8988T (cell line): ENCODE measurements at places on chromosomes 1 and 21.

- no peak for DNase-seq
Observed at GRCh38 chr1:3248155-3249141, 179.4 kb downstream of the PRDM16 start.

GRCh38 chr1:94543001-94543400, 1.4 kb upstream of the F3 start:
- no peak for DNase-seq

DNA sequence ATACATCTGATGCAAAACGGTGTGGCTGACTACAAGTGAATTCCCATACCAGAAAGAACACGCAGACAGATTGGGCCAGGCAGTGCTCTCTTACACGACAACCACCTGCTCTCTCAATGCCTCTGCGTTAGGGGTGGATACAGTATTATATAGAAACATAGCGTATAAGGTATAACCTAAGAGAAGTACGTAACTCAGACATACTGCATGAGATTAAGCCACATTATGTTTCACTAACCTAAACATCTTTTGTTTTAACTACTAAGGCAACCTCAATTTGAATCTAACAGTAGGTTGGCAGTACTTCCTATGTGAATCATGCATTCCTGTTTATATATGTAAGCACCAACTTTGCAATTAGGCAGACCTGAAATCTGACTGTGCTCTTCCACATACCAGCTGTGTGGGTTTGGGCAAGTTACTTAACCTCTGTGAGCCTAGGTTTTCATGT, 58.1 kb upstream of the COA6 start:
- DNase-seq = no peak

DNA sequence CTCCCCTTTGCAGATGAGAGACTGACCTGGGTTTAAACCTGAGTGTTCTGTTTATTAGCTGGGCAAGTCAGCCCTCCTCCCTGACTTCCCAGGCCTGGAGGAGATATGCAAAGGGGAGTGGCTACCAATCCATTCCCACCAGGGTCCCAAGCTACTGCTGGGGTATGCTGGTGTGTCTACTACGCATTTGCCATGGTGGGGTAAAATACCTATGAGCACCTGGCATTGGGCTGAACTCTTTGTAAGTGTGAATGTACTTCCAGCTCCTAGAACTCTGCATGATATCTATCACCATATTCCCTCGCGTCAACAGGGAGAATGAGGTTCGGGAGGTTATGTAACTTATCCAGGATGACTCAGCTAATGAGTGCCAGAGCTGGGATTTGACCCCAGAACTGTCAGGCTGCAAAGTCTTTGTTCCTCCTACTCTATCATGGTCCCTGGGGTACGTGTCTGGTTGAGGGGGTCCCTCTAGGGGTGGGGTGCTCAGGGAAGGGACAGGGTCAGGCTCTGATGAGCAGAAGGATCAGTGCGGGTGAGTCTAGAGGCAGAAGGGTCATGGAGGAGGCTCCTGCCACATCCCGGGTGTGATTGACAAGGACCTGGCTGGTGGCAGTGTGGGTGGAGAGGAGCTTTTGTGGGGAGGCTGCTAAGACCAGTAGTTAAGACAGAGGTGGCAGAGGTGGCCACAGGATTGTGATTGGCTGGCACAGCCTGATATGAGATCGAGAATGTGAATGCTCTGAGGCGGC, 16.7 kb downstream of the AMPD2 start:
- no peak for DNase-seq

DNA sequence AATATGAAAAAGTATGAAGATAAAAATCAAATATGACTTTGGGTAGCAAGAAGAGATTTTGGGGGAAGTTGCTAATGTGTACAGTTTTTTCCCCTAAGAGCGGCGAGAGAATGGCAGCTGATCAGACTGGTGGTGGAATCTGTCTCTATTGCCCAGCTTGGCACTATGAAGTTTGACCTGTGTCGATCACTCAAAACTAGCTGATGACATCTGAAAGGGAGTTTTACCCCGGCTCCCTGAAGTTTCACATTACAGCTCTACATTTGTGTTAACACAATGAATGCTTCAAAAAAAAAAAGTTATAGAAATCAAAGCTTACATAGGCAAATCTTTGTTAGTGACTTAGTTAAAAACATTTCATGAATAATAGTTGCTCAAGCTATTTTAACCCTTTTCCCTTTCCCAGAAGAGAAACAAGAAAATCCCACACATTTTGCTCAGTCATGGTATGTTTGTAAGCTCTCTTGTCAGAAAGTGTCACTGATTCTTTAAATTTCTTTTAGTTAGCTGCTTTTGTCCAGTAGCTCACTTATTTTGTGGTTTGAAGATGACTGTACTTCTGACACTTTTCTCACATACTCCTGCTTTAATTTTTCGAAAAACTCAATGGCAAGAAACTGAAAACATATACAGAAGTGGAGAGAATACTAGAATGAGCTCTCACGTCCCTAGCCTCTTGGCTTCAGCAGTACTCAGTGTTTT, 41.3 kb downstream of the DYRK1A start:
- DNase-seq = no peak

GRCh38 chr1:59697150-59697800, 117.5 kb upstream of the HOOK1 start:
- DNase-seq = no peak

DNA sequence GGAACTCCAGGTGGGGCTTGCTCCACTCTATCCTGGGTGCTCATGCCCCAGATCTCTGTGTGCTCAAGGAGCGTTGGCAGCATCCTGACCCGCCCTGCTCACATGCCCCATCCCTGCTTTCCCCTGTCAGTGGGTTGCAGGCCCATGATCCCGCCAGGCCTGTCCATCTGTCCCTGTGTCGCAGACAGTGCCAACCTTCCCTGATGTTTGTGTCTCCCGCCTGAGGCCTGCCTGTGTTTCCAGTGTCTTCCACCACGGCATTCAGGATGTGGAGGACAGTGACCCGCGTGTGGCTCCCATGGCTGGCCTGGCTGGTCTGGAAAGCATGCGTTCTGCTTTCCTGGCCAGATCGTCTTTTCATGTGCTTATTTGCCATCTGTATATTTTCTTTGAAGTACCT, 82.9 kb downstream of the PCBP3 start:
- no peak for DNase-seq

DNA sequence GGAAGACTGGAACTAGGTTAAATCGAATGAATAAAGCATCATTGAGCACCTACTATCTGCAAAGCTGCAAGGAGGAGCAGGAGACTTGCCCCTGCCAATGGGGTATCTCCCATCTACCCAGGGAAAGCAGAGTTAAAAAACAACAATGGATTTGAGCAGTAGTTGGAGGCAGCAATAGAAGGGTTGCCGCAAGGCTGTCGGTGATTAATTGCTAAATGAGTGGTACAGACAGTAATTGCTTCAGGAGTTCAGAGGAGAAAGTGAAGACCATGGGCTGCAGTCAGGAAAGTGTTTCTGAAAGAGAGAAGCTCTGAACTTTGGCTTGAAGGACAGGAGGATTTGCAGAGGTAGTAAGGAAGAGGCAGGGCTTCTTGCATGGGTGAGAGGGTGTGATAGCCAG, 152.9 kb downstream of the ACTL8 start:
- no peak for DNase-seq

DNA sequence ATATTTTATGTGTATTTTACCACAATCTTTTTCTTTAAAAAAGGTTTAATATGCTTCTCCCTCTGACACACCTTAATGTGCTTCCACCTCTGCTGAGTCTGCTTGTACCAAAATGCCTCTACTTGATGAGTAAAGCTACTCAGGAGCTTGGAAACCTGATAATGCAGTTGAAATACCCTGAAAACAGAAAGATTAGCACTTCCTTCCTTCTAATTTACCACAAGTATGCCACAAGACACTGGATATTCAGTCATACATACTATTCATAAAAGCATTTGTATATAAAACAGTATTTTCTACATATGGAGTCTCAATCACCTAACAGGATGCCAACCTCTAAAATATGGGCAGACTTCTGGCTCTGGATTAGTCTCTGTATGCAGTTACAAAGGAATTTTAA, 55.0 kb downstream of the SLC35D1 start:
- no peak for DNase-seq

DNA sequence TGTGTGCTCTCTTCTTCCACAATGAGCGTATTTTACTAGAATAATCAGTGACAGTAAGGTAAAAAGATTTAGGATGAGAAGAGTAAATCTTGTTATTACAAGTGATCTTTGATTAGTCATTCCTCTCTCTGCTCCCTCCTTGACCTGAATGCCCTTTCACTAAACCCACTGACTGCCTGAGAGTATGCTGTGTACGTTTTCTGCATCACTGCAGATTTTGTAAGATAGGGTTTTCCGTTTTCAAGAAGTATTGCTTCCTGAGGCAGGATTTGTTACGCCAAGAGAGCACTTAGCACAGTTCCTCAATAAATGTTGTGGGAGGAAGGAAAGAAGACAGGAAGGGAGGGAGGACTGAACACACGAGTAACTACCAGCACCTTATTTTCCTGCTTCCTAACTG, 7.7 kb upstream of the LAMB3 start:
- no peak for DNase-seq

- no peak for DNase-seq
Observed at GRCh38 chr1:54767526-54767925, 3.2 kb upstream of the PARS2 start.

GRCh38 chr1:6357243-6357936, 36.2 kb downstream of the ACOT7 start:
- DNase-seq = no peak

DNA sequence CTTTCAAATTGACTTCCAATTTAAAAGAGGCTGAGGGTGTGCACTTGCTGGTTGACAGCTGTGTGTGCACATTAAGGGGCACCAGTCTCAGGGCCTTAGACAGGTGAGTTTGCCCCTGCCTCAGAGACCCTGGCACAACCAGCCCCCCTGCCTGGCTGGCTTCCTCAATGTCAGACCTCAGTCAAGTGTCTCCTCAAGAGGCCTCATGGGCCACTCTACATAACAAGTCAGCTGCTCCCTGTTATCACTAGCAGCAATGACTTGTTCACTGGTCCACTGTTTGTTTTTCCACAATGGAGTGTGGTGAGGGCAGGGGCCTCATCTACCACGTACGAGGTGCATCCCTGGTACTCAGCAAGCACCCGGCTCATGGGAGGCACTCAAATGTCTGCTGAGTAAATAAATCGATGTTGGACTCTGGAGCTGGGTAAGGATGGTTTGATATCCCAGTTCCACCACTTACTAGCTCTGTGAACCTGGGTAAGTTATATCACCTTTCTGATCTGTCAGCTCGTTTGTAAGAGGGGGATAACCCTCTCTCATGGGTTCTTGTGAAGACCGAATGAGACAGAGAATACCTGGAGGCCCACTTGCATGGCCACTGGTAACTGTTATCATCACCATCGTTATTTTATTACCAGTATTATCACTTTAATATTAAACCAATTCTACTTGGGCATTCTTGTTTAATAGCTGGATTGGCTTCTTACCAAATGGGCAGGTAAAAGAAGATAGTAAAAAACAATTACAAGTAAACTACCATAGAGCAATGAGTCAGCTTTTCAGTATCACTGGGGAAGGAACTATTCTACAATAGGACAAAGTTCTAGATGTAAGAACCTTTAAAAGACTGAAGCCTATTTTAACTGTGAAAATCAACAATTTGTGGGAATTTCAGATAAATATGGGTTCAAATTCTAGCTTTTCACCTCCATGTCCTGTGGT, 64.6 kb downstream of the SLC66A1 start:
- no peak for DNase-seq

DNA sequence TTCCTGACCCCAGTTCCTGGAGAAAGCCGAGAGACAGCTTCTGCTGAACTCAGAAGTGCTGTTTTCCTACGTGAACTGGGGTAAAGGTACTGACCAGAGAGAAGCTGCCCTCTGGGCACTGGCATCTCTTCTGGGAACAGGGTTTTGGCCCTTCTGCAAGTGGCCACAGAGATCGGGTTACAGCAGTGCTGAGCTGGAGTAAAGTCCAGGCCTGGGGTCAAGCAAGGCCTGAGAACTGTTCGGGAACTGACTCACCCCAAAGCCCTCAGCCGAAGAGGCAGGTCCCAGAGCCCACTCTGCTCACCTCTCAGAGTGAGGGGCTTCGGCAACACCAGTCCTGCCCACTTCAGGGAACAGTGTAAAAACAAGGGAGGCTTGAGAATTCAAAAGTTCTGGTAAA, 177.2 kb upstream of the RUNX1 start:
- no peak for DNase-seq

- DNase-seq = no peak
Observed at GRCh38 chr1:150995896-150996295, 10.8 kb downstream of the MINDY1 start.

- peak; percentile 51 for DNase-seq
Observed at GRCh38 chr1:211469938-211470529, 21.9 kb downstream of the RD3 start.

DNA sequence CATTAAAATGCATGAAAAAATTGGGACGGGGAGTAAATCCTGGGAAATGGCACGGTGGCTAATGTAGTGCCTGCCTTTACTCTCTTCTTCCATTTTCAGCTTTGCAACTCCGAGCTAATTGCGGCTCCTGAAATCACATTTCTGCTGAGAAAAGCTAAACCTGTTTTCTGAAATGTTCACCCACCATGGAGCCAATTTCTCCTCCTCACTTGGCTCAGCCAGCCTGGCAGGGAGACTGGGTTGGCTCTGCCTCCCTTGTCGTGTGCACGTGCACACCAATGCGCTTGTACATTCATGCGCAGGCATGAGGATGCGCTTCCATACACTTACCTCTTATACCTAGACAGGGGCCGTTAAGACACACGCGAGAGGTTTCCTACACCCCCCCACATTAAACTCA, 165.4 kb downstream of the PLXNA2 start:
- DNase-seq = no peak

DNA sequence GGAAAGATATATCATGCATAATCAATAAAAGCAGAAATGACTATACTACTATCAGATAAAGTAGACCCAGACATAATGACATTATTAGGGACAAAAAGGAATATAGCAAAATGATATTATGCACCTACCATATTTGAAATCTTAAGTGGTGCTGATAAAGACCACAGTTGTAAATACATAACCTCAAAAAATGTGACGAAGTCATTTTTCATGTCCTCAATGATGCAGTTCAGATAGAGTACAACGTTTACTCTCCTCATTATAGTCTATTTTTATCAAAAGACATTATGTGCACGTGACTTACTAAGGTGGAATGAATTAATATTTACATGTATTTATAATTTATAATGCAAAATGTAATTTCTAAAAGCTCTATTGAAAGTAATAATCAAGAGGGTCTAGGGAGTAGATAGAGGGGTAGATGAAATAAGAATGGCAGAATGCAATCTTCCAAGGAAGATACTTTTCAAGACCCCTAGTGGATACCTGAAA, 61.7 kb upstream of the TNFSF4 start:
- DNase-seq = no peak

DNA sequence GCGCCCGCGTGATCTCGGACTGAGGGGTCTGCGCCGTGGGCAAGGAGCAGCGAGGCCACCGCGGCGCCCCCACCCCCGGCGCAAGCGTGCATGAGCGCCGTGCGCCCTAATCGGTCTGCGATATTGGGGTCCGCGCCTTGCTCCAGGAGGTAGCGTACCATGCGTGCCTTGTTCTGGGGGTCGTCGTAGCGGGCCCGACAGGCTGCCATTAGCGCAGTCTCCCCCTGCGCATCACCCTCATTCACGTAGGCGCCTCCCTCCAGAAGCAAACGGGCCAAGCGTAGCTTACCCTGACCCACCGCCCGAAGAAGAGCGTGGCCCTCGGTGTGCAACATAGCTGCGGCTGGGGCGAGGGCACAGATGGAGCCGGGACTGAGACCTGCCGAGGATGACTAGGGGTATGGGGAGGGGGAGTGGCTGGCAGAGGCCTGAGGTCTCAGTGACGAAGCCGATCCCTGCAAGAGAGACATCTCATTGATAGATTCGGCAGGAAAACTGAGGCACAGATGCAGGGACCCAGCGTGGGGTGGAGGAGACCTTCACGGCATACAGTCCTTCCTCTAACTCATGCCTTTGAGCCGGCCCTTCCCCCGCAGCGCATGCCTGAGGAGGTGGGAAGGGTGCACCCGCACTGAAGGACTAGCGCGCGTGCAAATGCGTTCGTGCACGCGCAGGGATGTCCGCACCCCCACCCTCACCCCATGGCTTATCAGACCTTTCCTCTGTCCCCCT, 2.8 kb downstream of the ANKRD34A start:
- peak; percentile 31 for DNase-seq
